ENCODE measurements at places on chromosomes 12 and 14.

DNA sequence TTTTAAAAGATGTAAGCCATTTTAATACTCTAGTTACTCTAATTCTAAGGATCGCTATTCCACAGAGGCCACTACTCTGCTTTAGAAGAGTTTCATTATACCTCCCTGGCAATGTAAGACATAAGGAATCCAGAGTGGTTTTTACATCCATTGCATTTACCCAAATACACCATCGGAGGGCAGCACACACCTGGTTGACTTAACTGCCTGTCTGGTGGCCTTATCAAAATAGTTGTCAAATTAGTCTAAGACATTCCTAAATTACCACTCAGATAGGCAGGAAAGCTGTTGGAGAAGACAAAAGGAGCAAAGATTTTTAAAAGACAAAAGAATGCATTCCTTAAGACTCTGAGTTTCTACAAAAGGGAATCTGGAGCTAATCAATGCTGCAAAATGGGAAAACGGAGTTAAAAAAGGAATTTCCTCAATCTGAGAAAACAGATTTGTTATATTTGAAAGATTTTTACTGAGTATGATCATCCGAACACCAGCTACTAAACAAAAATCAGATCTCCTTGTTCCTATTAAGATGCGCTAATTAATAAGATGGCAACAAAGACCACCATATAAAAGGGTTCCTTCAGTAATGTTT lies 33.8 kb upstream of the FGD4 start:
- no peak for DNase-seq

DNA sequence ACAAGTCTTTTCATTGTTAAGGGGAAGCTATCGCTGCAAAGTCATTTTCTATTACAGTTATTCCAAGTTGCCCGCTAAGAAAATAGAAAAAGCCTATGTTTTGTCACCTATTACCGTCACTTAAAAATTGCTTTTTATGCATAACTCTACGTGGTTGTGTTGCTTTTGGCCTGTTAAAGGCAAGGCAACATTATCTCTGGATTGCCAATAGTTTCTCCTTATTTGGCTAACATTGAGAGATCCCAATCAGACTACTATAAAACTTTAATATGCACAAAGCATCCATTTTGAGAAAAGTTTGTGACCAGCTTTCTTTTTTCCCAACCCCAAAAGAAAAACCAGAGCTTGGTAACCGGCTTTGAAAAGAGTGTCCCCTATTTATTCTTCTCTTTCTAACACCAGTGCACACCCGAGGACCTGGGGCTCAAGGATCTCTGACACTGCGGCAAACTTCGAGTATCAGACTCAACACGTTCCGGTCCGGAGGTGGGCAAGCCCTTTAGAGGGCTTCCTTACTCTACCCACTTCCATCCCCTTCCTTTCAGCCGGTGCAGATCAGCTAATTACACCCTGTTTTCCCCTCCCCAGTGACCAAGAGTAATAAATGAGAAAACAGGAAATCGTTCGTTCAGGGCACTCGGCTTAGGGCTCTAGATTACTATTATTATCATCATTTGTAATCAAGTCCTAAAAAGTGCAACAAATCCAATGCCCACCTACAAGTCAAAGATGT lies 1.2 kb downstream of the PPP1R12A start:
- DNase-seq = no peak

GRCh38 chr14:76212242-76212641 lies 60.5 kb downstream of the GPATCH2L start:
- no peak for DNase-seq

DNA sequence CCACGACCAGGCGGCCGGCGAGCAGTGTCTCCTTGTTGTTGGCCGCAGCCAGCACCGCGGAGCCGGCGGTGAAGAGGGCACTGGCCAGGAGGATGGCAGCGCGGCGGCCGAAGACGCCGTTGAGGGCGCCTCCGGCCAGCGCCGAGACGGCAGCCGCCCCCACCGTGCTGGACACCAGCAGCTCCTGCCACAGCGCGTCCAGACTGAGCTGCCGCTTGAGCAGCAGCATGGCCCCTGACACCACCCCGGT lies 691 bp downstream of the SLC2A13 start:
- DNase-seq = no peak

- no peak for DNase-seq
Measured at GRCh38 chr12:6775185-6776174, 3.2 kb downstream of the LAG3 start.

DNA sequence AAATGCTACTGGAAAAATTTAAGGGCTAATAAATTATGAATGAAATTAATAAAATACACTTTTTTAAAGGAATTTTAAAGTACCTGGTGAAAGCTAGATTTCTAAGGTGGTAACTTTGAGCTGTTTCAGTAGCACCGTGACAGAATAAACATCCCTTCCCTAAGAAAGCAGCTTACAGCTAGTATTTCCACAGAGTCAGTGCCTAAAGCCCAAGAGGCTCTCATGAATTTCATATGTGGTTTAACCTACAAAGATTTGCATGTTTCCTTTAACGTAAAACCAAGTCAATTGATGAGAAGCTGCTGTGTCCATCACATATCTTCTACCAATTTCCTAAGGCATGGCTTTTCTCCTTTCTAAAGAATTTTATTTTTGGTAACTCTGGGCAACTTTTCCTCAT lies 56.8 kb downstream of the IFNG start:
- DNase-seq = no peak

DNA sequence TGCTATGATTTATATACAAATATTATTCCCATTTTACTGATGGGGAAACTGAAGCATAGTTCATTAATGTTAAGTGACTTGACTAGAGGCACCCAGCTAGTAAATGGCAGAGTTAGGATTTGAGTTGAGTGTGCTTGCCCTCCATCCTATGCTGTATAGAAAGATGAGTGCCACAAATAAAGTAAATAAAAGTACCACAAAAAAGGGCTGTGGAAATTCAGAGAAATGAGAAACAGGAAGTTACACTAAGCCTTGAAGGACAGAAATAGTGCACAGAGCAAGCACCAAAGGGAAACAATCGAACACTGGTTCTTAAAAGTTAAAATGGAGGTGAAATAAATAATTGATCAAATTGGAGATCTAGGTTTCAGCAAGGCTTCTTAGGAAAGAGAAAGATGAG lies 9.2 kb upstream of the ABCD2 start:
- no peak for DNase-seq

- DNase-seq = no peak
Measured at GRCh38 chr14:94462219-94462551, 9.6 kb upstream of the SERPINA11 start.

DNA sequence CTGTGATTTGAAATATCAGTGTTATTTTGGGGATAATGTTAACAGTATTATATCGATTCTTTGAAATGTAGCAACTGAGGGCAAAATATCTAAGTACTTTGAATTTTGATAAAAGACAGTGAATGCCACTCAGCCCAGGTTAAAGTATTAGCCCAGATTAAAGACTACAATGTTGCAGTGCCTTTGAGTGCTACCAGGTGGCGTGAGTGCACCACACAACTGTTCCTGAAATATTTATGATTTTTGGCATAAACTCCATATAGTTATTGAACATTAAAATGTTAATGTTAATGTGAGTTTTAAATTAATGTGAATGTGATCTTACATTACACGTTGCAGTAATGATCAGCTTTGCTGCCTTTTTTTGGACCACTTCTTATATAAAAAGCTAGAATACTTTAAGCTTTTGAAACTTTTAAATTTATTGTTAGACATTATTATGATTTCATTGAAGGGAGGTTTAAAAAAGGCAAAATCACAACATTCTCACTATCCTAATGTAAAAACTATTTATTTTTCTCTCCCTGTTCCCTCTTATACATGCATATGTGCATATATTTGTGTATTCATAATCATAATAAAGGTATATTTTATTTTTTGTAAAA lies 22.5 kb downstream of the MRPS35 start:
- DNase-seq = no peak

GRCh38 chr12:98532687-98533304 lies 17.4 kb downstream of the TMPO start:
- DNase-seq = no peak

DNA sequence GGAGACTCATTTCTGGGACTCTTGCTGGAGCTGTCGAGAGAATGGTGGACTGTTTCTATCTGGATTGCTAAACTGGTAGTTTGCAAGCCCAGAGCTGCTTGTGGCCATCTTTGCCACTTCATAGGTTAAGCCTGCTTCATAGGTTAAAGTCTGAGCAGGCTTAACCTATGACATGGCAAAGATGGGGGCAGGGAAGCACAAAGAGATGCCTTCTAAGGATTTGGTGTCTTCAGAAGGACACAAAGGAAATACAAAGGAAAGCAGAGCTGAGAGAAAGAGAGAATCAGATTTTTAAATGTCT lies 78.4 kb upstream of the MAX start:
- DNase-seq = no peak

DNA sequence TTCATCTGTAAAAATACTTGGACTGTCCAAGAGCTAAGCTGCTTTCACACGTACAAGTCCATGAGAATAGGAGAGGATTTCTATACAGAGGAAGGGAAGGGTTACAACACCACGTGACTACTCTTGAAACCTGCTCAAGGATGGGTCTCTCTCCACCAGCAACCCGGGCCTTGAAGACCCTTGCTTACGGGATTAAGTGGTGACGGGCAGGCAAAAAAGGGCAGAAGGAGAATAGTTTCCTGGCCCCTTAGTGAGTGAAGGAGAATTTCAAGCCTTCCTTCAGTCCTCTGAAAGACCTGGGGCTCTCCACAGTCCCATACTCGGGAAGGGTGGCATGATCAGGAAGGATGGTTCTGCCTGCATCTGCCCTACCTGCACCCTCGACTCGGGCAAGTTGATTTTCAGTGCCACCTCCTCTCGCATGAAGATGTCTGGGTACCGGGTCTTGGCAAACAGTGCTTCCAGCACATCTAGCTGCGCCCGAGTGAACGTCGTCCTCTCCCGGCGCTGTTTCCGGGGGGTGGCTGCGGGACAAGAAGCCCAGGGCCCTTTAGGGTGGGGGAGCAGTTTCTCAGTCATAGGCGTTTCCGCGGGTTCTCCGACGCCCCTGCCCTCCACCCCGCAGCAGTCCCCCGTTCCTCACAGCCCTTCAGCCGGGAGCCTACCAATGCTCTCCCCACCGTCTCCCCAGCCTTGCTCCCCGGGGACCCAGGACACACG lies 6.3 kb downstream of the OTX2 start:
- DNase-seq = no peak

DNA sequence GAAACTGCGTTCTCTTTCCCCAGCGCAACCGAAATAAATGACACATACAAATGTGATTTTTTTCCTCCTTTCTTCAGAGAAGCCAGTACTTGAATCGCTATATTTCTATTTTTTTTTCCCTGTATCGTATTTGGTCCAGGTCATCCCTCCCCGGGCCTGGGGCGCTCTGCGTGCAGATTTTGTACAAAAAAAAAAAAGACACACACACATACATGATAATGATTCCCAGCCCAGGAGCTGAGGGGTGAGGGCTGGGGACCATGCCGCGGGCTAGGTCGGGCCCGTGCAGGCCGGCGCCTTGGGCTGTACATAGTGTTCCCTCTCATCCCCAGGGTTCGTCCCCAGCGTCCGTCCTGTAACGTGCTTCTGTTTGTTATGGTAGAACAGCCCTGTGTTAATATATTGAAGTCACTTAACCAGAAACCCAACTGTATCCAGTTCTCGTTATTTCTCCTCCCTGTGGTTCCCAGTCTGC lies 3.0 kb downstream of the HOXC9 start:
- DNase-seq = no peak

- no peak for DNase-seq
Measured at GRCh38 chr14:68585690-68586089, 207.2 kb downstream of the ZFP36L1 start.

GRCh38 chr14:80523518-80524117 lies 312.3 kb upstream of the DIO2 start:
- no peak for DNase-seq

DNA sequence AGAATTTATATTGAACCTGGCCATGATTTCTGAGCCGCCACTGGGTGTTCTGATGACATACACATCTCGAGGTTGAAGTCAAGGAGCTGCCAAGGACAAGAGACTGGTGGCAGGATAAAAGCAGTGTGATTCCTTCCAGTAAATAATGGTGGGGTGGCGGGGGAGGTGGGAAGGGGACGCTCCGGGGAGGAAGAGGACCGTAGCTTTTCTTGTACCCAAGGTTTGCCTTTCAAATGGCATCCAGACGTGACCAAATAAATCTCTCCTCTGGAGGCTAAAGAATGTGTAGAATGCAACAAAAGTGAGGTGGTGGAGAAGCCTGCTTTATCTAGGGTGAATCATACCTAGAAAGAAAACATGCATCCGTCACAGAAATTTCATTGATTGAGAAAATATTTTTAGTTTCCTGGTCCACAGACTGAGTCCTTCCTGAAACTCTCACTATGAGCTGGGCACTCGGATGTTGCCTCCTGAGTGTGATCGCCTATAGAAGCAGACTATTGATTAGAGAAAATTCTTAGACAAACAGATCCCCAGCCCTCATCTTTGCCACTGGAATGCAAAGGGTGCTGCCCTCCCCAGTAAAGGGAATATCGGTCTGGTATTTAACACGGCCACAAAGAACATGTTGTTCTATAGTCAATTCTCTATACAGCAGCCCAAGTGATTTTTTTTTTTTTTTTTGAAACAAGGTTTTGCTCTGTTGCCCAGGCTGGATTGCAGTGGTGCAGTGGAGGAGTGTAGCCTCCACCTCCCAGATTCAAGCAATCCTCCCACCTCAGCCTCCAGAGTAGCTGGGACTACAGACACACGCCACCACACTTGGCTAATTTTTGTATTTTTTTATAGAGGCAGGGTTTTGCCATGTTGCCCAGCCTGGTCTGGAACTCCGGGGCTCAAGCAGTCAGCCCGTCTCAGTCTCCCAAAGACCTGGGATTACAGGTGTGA lies 112.1 kb downstream of the DPF3 start:
- no peak for DNase-seq

GRCh38 chr12:93793983-93794382 lies 116.8 kb downstream of the CRADD start:
- DNase-seq = no peak

DNA sequence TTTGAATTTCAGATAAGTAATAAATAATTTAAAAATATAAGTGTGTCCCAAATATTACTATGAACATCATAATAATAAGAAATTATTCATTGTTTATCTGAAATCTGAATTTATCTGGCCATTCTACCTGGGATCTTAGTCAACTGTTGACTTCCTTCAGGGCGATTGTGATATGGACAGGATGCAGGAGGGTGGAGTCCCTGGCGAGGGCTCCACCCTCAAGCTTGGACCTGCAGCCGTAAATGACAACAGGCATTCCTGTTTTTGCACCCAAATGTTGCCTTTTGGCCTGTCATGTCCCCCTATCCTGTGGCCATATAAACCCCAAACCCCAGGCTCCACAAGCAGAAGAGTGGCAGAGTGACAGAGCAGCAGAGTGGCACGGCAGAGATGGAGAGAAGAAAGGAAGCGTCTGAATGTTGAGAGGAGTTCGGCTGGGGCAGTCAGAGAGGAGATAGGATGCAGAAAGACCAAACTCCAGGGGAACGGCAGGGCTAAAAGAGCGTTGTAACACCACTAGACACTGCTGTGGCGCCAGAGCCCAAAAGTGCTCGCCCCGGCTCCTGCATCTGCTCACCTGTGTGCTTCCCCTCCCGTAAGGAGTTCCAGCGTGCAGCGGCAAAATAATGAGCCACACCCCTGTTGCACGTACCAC lies 39.4 kb upstream of the FUT8 start:
- DNase-seq = no peak
